ENCODE measurements at places on chromosomes 13 and 19.

- no peak for DNase-seq
These were observed 154.2 kb upstream of the MAB21L1 start for GRCh38 chr13:35630551-35631275.

DNA sequence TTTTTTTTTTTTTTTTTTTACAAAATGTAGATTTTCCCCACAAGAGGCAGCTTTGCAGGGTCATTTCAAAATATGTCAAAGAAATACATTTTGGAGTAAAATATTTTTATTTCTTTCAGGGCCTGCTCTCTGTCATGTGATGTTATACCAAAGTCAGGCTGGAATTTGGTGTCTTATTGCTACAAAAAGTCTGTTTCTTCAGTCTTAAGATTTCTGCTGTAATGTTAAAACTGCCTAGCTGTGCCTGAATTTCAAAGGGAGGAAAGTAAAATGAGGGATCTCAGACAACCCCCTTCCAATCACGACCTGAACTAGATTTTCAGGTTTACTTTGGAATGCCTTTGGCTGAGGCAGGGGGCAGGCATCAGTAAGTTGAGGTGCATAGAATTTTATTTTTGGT is 12.8 kb upstream of the GTF2F2 start:
- no peak for DNase-seq

- no peak for DNase-seq
These were observed 57.8 kb downstream of the MBNL2 start for GRCh38 chr13:97279913-97280312.

GRCh38 chr19:13748169-13748828 is 16.0 kb upstream of the MRI1 start:
- DNase-seq: no peak

- DNase-seq: no peak
These were observed 2.4 kb upstream of the RGL3 start for GRCh38 chr19:11421371-11422098.

- DNase-seq: no peak
These were observed 3.2 kb upstream of the VSIG10L start for GRCh38 chr19:51345076-51345620.

GRCh38 chr19:39846678-39847486 is 703 bp upstream of the FBL start:
- DNase-seq: no peak

GRCh38 chr13:32340914-32341313 is 25.6 kb downstream of the BRCA2 start:
- DNase-seq: no peak

DNA sequence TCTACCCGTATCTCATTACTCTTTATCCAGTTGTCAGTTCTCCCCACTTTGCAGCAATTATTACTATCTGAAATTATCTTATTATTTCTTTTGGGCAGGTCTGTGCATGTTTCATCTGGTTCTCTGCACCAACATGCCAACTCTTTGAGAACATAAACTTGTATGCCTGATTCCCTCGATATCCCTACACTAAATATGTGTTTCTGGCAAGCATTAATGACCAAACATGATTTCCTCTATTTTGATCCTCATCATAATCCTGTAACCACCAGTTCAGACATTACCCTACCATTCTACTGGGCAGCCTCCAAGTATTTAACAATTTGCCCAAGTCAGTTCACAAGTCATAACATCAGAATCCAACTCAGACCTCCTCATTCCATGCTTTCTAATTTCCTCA is 426.1 kb downstream of the FOXO1 start:
- no peak for DNase-seq

GRCh38 chr19:33722456-33723239 is 74.0 kb upstream of the KCTD15 start:
- no peak for DNase-seq

DNA sequence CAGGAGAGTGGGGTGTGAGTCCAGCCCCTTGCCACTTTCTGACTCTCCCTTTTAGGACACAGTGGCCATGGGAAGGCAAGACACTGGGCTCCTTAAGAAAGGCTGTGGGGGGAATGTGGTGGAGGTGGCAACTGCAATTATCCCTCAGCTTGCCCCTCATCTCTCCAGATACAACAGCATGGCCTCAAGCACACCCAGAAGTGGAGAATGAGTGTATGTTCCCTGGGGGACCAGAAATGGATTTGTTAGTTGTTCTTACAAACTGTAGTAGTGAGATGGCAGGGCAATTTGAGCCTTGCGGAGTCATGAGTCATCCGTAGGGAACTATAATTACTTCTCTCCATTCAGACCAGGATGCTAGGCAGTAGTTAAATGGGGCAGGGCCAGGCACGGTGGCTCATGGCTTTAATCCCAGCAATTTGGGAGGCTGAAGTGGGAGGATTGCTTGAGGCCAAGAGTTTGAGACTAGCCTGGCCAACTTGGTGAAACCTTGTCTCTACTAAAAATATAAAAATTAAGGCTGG is 25.6 kb upstream of the CXCL17 start:
- no peak for DNase-seq

GRCh38 chr19:3804429-3804828 is 18.2 kb upstream of the MATK start:
- DNase-seq: no peak

- peak; percentile 18 for DNase-seq
These were observed 32.7 kb downstream of the KDM4B start for GRCh38 chr19:5001615-5002014.

GRCh38 chr19:31089681-31090080 is 259.6 kb downstream of the TSHZ3 start:
- no peak for DNase-seq

GRCh38 chr19:35311901-35312665 is 16.9 kb upstream of the CD22 start:
- DNase-seq: no peak

- DNase-seq: peak; percentile 59
These were observed 6.7 kb upstream of the ERFL start for GRCh38 chr19:41934849-41935374.

DNA sequence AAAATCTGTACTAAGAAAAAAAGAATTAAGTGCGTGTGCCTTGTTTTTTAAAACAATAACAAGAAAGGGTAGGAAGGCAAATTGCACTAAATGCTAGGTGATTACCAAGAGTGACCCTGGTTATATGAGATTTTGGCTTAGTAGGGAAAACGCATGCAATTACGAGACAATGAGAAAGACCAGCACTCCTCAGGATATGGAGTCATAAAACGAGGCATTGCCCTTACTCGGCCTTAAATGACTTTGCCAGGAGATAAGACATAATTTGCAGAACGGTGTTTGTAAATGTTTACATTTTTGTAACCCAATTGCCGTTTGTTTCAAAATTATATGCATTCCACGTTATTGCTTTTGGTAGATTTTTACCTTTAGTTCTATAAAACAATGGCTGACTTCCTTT is 179.8 kb downstream of the RBM26 start:
- DNase-seq: no peak

DNA sequence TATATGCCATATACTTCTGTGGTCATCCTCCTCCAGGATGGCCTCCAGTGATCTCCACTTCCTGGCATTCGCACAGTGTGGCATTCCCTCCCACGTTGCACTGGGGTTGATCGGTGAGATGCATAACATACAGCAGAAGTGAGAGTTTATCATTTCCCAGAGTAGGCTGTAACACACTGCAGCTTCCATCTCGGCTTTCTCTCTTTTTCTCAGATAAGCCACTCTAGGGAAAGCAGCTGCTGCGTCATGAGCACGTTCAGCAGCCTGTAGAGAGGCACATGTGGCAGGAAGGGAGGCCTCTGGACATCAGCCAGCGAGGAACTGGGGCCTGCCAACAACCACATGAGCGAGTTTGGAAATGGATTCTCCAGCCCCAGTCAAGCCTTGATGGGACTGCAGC is 807.1 kb downstream of the DIAPH3 start:
- no peak for DNase-seq

GRCh38 chr19:4456843-4457653 is 546 bp downstream of the UBXN6 start:
- no peak for DNase-seq

DNA sequence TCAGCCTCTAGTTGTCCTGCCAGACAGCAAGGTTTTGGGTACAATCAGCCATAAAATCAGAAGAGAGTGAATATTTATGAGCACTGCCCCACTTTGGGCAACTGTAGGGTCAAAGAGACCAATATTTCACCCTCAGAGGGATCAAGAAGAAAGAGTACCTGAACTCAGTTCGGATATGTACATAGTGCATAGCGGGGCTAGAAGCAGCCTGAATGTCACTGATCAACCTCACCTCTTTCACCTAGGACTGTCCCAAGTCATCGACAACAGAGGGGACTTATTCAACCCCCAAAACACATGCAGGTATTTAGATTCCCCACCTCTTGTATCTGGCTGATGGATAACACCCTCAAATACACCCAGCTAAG is 446.9 kb downstream of the COG6 start:
- DNase-seq: no peak

GRCh38 chr13:99144306-99144705 is 56.3 kb upstream of the UBAC2 start:
- no peak for DNase-seq

GRCh38 chr19:56660381-56661107 is 11.0 kb downstream of the ZNF835 start:
- no peak for DNase-seq

GRCh38 chr19:16248380-16249023 is 50.8 kb downstream of the AP1M1 start:
- DNase-seq: no peak
